Aorta (tissue), 5 donors: ENCODE measurements at places on chromosomes 3 and 15. TPM values are rescaled to one million over a fixed set of nuclear protein-coding genes. Genes with fewer than 3 reads are reported as not detected.
A peak's percentile ranks its signal among the peaks of the same experiment; 100 is the strongest.

XCR1 gene
- total RNA-seq, result 0.63 TPM

THAP10 gene
- total RNA-seq, result 0.90 TPM

SCAANT1 gene
- total RNA-seq, result not detected

ADGRG7 gene
- not detected for total RNA-seq

PTPN9 gene
- total RNA-seq, result 25.0 TPM

CCDC54 gene
- total RNA-seq, result not detected

GRCh38 chr15:43346305-43346704, 15.9 kb upstream of the LCMT2 start:
- DNase-seq, result no peak

DNA sequence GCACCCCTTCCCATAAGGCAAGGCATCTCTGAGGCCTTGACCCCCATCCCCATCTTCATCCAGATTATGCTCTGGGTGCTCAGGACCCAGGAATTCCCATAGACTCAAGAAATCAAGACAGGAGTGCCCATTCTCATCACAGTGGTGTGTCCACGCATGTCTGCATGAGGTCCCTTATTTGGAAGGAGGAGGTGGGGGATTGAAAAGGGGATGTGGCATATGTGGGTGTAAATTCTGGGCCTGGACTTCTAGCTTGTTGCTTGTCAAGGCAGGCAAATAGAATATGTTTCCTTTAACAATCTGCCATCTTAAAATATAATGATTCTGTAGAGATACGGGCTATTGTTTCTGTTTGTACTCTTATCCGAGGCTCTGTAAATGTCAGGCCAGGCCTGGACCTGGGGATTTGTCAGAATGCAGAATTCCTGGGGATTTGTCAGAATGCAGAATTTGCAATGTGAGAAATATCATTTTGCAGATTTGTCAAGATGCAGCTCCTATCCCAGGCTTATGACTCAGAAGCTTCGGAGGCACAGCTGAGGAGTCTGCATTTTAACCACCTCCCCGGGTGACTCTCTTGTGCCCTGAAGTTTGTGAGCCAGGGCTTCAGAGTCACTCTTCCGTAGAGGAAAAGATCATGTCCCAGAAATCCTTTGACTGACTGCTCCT, 157.8 kb downstream of the SV2B start:
- DNase-seq, result no peak

DNA sequence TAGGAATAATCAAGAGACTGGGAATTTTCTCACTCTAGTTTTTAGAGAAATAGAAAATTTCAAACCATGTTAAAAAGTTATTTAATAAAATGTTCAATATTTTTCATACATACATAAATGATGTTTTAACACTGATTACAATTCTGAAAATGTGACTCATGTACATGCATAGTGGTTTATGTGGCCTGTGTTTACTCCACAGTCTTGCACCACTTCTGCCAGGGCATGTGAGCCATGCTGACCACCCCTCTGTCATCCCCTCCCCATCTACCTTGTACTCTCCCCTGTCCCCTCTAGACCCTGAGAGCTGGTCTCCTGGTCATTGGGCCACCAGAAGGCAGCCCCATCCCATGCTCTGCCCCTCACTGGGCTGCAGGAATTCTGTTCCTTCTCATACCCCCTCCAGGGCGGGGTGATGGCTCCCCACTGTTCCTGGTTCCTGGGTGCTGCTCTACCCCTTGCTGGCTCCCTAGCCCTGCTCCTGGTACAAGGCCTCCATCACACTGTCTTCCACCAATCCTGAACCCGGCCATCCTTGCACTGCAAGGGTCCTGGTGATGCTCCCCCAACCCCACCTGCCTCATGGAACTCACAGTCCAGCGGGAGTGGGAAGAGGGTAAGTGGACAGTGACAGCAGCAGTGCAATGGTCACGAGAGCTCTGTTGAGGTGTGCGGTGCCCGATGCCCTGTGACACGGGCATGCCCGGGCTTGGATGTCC, 24.2 kb upstream of the SLC41A3 start:
- no peak for DNase-seq

- peak; percentile 76 for DNase-seq
These were observed 60.5 kb downstream of the GLDN start for GRCh38 chr15:51401872-51402517.

GRCh38 chr3:187713504-187713903, 11.1 kb upstream of the RTP2 start:
- no peak for DNase-seq

DNA sequence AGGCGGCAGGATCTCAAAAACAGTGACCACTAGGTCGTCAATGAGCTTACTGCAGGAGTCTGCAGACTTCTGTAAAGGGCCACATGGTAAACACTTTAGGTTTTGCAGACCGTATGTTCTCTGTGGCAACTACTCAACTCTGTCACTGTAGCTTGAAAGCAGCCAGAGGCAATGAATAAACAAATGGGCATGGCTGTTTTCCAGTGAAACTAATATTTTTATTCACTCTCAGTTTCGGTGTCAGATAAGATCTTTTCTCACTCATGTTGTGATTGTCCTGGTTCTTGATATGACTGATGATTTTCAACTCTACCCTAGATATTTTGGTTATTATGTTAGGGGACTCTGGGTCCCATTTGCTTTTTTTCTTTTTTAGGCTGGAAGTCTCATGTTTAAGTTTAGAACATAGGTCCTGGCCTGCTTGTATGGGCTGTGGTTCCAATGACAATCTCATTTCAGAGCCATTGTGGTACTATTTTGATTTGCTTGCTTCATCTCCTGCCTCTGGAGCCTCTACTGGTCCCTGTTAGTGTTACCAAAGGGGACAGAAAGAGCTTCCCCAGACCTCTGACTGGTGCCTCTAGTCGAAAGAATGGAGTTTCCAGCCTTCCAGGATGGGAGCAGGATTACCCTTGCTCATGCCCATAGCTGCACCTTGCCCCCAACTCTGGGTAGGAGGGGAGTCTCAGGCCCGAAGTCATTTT, 222.0 kb downstream of the STT3B start:
- DNase-seq, result no peak

DNA sequence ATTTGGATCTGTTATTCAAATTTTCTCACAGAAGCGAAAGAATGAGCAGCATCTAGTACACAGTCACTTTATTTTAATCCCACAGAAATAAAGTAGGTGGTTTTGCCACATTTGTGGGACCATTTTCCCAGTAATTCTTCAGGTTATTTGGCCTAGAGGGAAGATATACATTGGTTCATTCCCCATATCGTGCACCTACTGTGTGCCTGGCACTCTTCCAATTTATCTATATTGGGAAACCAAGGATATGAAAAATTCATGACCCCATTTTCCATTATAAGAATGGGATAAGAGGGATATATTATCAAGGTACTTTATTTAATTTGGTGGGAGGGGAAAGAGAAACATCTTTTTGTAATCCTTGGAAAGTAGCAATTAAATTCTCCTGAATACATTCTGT, 35.1 kb downstream of the TRIP4 start:
- DNase-seq, result no peak

- no peak for DNase-seq
These were observed 145.2 kb downstream of the KLF13 start for GRCh38 chr15:31471731-31472430.

DNA sequence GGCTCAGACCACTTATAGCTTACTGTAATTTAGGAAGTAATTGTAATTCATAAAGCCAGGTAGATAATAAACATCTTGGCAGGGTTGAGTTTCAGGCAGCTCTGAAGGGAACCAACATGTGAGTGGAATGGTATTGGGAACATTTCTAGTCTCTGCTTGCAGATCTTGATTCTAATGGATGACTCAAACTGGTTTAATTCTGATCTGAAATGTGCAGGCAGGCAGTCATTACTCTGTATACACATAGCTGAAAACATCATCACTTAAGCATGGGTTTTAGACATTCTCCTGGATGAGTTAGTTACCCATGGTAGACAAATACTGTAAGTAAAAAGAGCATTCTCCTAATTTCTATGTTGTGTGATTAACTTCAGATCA, 317.0 kb upstream of the TPRG1 start:
- DNase-seq, result no peak
